ENCODE measurements at places on chromosomes 11 and 22. TPM values are rescaled to one million over a fixed set of nuclear protein-coding genes. Genes with fewer than 3 reads are reported as not detected.

DNA sequence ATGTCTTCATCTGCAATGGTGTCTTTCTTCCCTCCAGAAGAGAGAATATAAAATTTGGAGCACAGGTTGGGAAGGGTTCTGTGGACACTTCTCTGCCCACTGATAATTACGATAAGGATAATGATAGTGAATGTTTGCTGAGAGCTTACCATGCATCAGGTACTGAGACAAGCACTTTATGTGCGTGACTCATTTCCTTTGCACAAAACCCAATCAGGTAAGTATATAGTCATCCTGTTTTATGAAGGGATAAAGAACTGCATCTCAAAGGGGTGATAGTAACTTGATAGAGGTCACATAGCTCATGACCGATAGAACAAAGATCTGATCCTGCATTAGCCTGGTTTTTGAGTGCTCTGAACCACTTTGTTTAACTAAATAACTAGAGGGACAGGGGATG, 9.4 kb downstream of the DRD2 start:
- no peaks in the 10 kb centered on the region for H3K4me1 ChIP-seq
- DNase-seq, result no peak
- no peak overlapping the region for H3K4me3 ChIP-seq
- H3K27me3 ChIP-seq, result no peaks in the 10 kb centered on the region
- H3K36me3 ChIP-seq, result no peaks in the 10 kb centered on the region

DNA sequence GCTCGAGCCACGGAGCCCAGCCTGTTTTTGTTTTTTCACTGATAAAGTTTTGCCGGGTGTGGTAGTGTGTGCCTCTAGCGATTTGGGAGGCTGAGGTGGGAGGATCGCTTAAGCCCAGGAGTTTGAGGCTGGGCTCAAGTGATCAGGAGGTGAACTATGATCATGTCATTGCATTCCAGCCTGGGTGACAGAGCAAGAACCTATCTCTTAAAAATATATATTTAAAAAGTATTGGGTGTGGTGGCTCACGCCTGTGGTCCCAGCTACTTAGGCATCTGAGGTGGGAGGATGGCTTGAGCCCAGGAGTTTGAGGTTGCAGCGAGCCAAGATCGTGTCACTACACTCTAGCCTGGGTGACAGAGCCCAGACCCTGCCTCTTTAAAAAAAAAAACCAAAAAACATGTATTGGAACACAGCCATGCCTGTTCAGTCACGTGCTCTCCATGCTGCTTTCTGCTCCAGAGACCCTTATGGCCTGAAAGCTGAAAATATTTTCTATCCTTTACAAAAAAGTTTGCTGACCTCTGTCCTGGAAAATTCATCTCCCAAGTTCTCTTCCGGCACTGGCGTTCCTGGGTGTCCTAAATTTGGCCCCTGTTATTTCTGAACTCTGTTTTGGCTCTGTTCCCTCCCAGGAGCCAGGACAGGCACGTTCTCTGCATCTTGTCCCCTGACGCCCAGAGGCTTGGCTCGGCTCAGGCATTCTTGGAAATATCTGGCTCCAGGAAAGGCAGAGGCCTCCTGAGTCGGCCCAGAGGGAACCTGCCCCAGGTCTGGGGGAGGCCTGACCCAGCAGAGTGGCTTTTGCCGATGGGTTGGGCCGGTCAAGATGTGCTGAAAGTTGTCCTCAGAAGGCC, 61.3 kb upstream of the PPP6R3 start:
- H3K36me3 ChIP-seq, result no peaks in the 10 kb centered on the region
- no peaks in the 10 kb centered on the region for H3K27me3 ChIP-seq
- H3K27ac ChIP-seq, result peak overlapping the region; percentile 86
- H3K4me3 ChIP-seq, result no peak overlapping the region
- H3K4me1 ChIP-seq, result no peaks in the 10 kb centered on the region

GRCh38 chr11:76313271-76313670, 67.7 kb downstream of the THAP12 start:
- no peaks in the 10 kb centered on the region for H3K27me3 ChIP-seq
- H3K36me3 ChIP-seq, result no peaks in the 10 kb centered on the region
- no peak overlapping the region for H3K4me3 ChIP-seq
- peaks cover 9% of the 10 kb centered on the region for H3K4me1 ChIP-seq
- no peak overlapping the region for H3K27ac ChIP-seq
- no peak for DNase-seq

The RFPL2 gene
- total RNA-seq, result not detected

The PAX6 gene
- total RNA-seq, result 1.0 TPM
